ENCODE measurements at places on chromosomes 11 and 22. TPM values are rescaled to one million over a fixed set of nuclear protein-coding genes. Genes with fewer than 3 reads are reported as not detected.

- no peak for DNase-seq
Measured at GRCh38 chr11:70739091-70739490, 340.8 kb downstream of the CTTN start.

FAM180B gene
- not detected for total RNA-seq

OR8G1 gene
- total RNA-seq = not detected

CEND1 gene
- not detected for total RNA-seq

OR6Q1 gene
- not detected for total RNA-seq

ARHGAP32 gene
- 50.8 TPM for total RNA-seq

GRCh38 chr11:99238401-99238800 lies 217.7 kb downstream of the CNTN5 start:
- DNase-seq = no peak

- no peak for DNase-seq
Measured at GRCh38 chr22:24061124-24061684, 50.1 kb downstream of the CABIN1 start.

CRYBA4 gene
- not detected for total RNA-seq

SMIM35 gene
- total RNA-seq = not detected

ZNF70 gene
- 1.3 TPM for total RNA-seq

DNA sequence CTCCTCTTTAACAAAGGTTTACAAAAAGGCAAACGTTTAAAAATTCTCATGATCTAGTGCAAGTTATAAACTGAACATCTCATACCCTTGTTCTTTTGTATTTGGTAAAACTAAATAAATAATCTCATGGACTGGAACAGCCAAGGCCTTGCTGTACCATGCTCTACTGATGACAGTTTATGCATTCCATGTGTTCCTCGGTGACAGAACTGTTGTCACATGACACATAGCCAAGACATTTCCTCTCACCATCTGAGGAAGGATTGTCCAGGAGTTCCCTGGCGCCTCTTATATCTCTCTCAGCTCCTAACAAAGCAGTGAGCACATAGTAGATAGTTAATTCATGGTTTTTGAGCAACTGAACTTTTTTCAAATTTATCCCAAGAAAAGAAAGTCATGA lies 12.6 kb downstream of the CCDC83 start:
- DNase-seq = no peak

GRCh38 chr11:126282361-126282735 lies 545 bp upstream of the TIRAP start:
- DNase-seq = no peak

GRCh38 chr11:33668468-33668825 lies 32.2 kb downstream of the C11orf91 start:
- no peak for DNase-seq

- peak; percentile 65 for DNase-seq
Measured at GRCh38 chr11:118132385-118133151, 20.1 kb downstream of the SCN4B start.

- no peak for DNase-seq
Measured at GRCh38 chr22:49051491-49052022, 776.1 kb downstream of the BRD1 start.

GAS2 gene
- total RNA-seq = 1.8 TPM

GRCh38 chr11:34251589-34251980 lies 106.2 kb downstream of the ABTB2 start:
- peak; percentile 51 for DNase-seq

DNA sequence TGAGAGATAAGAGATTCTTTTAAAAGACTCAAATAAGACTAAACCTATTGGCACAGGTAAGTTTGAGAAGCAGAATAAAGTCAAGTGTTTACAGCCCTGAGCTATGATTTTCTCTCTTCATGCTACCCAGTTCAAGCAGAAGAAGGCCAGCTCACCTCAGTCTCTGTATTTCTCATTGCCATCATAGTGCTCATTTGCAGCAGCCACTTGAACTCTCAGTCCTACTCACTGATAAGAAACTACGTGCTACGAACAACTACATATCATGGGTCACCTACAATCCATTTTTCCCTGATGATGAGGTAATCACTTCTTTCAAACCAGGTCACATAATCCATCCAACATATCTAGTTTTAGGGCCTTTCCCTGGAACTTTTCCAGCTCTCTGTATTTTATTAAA lies 617.5 kb downstream of the JRKL start:
- DNase-seq = no peak

DNA sequence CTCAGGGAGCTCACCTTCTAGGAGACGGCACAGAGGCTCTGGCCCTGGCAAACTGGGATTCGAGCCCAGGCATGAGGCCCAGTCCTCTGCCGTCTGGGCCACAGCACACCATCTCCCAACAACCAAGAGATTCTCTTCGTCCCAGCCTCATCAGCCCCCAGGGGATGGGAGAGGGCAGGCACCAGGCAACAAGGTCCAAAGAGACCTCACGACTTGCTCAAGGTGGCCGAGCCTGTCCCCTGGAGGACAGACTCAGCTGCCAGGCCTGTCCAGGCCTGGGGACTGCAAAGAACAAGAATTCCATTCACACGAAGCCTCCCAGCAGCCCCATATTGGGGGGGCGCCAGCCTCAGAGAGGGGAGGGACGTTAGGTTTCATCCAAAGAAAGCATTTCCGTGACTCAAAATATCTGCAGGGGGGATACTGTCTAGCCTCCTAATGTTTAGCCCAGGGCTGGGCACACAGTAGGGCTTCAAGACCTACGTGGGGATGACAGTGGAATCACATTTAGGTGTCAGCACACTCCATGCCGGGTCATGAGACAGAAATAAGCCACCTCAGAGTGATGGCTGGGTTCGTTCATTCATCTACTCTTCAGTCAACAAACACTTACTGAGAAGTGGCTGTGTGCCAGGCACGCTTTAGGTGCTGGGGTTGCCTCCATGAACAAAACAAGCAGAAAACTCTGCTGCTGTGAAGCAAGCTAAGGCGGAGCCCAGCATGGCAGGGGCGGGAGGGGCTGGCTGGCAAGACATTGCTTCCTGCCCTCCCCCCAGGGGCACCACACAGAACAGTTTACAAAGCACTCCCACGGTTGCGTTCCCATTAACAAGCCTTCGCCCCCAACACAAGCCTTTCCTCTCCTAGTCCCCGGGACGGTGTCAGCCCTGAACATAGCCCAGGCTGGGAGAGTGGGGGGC lies 1.2 kb downstream of the CARNS1 start:
- DNase-seq = peak; percentile 57

DNA sequence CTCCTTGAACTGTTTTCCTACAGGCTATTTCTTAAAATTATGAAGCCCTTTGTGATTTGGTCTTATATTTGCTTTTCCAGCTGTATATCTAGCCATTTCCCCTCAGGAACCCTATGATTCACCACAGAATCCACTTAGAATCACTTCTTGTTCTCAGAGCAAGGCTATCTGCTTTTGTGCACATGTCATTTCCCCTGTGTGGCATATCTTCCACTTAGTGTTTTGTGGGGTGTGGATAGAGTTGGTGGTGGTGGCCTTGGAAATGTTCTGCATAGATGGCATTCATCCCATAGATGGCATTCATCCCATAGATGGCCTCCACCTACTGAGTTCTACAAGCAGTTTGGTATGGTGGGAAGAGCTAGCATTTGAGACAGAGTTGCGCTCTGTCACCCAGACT lies 44.7 kb downstream of the SWAP70 start:
- no peak for DNase-seq

GRCh38 chr11:2927121-2927800 lies 2.0 kb downstream of the PHLDA2 start:
- DNase-seq = no peak

- peak; percentile 13 for DNase-seq
Measured at GRCh38 chr11:34331329-34331728, 26.5 kb downstream of the ABTB2 start.

TRIM22 gene
- total RNA-seq = 28.3 TPM

DNA sequence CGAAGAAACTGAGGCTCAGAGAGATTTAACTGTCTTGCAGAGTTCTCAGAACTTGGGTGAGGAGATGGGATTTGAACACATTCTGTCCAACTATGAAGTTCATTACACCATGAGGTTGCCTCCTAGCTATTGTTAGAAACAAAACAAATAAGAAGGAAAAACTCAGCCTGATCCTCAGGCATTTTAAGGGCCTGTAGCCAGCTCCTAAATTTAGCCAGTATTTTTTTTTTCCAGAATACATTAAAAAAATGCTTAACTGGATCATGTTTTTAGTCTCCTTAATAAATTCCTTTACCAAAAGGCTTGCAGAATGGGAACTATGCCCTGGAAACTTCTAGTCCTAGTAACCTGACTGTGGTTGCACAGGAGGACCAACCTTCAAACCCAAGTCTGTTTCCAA lies 212.0 kb downstream of the CSNK2A3 start:
- no peak for DNase-seq

GRCh38 chr11:10498022-10498400 lies 42.9 kb downstream of the AMPD3 start:
- DNase-seq = no peak

OR4A16 gene
- total RNA-seq = not detected

PATE2 gene
- not detected for total RNA-seq

DNA sequence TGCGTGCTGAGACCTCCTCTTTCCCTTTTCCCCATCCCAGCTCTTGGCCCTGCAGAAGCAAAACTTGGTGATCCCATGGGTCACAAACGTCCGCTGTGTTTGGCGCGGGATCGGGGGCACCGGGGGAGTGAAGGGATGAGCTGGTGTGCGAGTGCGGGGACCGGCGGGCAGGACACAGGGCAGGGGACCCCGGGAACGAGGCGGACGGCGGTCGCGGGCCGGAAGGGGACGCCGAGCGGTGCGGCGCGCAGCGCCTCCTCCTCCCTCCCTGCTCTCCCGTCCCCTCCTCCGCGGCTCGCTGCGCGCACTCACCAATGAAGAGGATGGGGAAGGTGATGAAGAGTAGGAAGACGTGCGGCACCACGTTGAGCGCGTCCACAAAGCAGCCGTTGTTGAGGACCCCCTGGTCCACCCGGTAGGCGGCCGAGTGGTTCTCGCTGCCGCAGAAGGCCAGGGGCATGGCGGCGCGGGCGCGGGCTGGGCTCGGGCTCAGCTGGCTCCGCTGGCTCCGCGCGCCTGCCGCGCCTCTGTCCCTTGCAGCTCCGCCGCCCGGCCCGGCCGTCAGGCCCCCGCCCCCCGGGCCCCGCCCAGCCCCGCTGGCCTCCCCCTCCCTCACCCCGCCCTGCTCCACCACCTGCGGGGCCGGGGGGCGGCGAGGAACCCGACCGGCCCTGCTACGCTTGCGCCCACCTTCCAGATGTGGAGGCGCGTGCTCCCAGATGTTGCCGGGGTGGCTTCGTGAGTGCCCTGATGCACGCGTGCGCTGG lies at the start of gene ABCC8:
Gene ABCC8 (minus strand): TSS at position 529 of the 767 bp plus-strand sequence. CDS start 69 bp downstream, at position 460.
- no peak for DNase-seq

DNA sequence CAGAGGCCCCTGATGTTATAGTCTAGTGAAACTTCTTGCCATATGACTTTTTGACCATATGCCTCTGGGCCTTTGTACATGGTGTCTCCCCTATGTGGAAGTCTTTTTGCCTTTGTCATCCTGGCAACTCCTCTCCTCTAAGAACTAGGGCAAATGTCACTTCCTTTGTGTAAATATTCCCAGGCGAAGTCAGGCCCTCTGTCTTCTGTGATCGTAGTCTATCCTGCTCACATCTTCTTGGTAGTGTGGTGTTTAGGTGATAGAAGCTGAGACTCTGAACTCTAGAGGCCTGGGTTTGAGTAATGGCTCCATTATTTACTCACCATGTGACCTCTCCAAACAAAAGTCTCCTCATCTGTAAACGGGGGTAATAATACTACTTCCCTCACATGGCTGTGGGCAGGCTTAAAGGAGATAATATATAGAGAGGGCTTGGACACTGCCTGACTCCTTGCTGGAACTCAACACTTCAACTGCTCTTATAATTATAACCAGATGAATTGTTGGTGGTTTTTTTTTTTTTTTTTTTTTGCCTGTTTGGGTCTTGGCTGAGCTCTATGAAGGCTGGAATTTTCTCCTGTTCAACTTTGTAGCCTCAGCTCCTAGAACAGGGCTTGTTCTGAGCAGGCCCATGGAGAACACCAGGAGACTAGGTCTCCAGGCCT lies 43.8 kb downstream of the INSC start:
- DNase-seq = peak; percentile 65

DNA sequence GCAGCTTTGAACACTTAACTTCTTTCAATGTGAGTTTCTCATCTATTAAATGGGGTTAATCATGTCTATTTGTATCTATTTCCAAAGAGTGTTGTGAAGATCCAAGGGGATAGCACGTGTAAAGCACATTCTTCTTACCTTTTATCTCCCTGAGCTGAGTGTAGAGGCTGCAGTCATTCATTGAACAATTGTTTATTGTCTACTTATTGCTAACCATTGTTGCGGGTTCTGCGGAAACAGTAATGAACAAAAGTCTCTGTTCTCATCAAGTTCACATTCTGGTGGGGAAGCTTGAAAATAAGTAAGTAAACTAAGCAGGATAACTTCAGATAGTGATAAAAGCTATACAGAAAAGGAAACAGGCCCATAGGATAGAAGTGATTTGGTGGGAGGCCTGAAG lies 27.4 kb upstream of the PLET1 start:
- DNase-seq = no peak

PGA5 gene
- not detected for total RNA-seq

DNA sequence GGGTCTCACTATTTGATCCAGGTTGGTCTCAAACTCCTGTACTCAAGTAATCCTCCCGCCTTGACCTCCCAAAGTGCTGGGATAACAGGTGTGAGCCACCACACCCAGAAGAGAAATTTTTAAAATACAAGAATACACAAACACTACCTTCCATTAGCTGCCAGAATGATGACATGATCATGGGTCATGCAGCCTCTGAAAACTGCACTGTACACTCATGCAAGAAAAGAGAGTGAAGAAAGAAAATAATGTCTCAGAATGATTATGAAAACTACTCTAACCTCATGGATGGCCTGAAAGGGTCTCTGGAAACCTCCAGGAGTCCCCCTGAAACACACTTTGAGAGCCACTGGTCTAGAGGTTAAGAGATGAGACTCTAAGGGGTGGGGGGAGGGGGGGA lies 18.8 kb downstream of the VPS37C start:
- peak; percentile 37 for DNase-seq

DNA sequence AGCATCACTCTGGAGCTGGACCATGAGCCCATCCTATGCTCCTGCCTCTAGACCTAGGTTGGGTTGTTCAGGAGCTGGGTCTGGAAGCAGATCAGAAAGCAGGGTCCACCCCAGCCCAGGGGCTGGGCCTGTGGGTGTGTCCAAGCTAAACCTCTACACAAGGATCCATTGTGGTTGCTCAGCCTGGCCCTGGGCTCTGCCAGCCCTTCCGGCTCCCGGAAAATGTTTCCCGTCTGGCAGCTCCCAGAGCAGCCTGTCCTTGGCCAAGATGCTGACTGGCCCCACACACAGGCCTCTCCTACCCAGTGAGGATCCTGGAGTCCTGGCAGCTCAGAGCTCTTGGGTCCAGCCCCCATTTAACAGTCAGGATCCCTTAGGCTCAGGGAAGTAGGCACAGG lies 35.3 kb upstream of the FCHSD2 start:
- DNase-seq = no peak

- DNase-seq = peak; percentile 73
Measured at GRCh38 chr11:8649361-8649760, 33.1 kb downstream of the TRIM66 start.

KCTD17 gene
- total RNA-seq = 7.4 TPM

POU2AF2 gene
- total RNA-seq = not detected

CSF2RB gene
- not detected for total RNA-seq

GRCh38 chr11:71272161-71272560 lies 19.8 kb upstream of the SHANK2 start:
- no peak for DNase-seq
